Prostate gland (tissue), 2 donors: ENCODE measurements at places on chromosomes 5 and 9.

DNA sequence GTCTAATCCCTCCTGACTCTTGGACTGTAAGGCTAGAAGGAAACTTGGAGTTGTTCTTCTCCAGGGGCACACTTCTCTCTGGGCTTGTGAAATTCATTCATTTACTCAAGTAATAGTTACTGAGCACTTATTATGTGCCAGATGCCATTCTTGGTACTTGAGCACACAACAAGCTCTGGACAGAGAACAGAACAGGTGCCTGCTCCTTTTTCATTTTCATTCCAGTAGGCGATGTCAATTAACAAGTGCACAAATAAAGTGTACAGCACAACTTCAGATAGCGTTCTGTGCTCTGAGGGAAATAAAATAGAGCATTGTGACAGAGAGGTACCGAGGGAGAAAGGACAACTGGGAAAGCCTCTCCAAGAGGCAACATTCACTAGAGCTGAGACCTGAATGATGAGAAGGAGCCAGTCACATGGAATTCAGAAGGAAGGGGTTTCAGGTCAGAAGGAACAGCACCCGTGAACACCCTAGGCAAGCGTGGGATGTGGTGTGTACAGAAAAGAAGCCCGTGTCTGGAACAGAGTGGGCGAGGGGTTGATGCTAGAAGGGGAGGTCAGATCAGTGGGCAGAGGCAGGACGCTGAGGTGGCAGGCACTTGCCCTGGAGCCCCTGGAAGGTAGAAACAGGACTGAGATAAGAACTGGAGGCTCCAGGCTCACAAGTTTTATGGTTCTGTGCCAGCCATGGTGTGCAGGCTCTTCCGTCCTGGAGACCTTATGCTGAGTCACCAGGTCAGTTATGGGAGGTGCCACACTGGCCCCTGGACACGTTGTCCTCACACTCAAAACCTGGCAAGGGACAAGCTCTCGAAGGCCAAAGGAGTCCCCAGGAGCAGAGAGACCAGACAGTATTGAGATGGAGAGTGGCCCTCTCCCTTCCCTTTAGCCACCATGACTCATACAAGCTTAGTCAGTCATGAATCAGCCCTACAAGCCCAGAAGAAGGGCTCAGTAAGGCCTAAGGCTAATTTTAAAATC, 7.2 kb upstream of the ABLIM3 start:
- no peak for DNase-seq

DNA sequence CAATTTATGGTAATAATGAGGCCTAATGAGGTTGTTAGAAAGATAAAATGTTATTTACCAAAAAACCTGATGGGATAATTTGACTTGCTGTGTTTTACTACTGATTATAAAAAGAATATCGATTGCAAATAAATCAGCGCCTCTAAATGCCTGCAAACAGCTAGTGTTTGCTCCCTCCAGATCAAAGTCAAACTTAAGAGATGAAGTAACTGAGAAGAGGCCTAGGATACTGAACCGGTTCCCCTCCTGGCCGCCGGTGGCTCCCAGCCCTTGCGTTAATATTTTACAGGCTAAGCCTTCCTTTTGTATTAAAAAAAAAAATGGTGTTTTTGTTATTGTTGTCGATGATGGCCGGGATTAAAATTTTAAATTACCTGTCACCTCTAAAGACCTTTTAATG, 2.6 kb downstream of the IRX1 start:
- no peak for DNase-seq

DNA sequence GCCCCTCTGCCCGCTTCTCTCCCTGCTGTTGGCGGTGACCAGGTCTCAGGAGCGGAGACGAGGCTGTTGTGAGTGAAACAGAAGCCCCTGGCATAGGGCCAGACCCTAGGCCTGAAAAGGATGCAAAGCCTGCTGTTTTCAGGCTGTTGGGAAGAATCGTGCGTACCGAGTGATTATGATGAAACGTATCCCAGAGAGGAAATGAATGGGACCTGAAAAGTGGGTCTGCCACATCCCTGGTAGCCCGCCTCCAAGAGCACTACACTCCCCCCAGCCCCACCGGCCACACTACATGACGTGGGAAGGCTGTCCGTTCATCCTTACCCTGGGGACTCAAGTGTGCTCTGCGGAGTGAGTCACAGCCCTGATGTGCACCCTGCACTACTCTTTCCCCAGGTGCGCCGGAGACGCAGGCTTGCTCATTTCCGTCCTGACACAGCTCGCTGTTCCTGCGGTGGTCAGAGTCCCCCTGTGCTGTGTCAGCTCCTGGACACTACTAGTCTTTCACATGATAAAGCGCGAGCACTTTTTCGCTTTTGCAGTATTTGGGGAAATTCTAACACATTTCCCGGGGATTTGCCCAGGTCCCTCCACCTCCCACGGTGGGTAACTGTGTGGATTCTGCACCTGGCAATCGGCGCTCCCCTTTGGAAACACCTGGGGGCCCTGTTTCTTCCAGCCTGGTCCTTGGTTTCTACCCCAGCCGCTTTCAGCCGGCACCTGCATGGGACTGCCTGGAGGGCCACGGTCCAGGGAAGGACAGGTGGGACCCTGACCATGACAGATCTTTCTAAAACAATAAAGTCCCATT, 91.5 kb downstream of the ANKRD33B start:
- DNase-seq = no peak

DNA sequence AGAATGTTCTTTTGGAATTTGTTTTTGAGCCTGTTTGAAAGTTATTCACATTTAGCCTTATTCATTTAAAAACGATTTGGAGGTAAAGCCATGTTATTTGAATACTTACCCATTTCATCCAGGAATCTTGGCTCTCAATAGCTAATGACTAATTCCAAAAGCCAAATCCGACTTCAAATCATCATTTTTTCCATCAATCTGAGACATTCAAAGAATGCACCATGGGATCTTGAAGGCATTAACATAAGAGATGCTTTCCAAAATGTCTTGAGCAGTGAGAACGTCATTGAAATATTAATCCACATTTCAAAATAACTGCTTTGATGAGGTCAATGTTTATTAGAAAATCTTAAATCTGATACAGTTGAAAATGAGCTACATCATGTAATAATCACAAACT, 617.0 kb upstream of the RORB start:
- DNase-seq = no peak

GRCh38 chr5:55625589-55625909, 86.6 kb downstream of the SLC38A9 start:
- DNase-seq = no peak

- no peak for DNase-seq
Measured at GRCh38 chr5:160468363-160468975, 46.8 kb downstream of the PTTG1 start.

DNA sequence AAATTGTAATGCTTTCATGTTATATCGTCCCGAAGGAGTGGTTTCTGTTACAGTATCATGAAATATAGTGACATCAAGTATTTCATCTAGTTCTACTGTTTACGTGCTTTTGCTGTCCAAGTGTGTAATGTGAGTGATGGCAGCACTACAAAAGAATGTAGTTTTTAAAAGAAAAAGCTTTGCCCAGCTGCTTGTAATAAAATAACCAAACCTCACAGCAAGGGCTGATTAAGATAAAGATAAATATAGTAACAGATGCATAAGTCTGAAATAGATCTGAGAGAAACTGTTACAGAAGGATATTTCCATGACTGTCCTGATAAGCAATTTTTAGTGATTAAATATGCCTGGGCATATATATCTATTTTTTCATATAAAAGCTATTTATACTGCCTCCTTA, 106.4 kb downstream of the AUH start:
- DNase-seq = no peak

GRCh38 chr9:76699971-76700370, 64.3 kb upstream of the PCA3 start:
- DNase-seq = no peak

DNA sequence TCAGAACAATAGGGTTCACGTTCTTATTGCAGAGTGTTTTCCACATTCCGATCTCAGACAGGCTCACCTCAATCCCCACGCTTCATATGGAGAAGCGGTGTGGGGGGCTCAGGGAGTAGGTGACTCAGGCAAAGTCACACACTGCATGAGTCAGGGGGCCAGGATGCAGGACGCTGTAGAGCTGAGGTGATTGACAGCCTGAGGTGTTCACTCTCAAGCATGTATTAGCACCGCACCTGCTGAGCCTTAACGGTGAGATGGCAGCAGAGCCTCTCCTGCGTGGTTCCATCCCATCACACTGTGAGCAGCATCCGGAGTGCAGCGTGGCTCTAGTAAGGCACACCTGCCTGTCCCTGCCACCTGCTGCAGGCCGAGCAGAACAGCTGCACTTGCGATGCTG, 194.0 kb downstream of the IRX2 start:
- DNase-seq = no peak
